ENCODE measurements at places on chromosomes 1 and 21.

DNA sequence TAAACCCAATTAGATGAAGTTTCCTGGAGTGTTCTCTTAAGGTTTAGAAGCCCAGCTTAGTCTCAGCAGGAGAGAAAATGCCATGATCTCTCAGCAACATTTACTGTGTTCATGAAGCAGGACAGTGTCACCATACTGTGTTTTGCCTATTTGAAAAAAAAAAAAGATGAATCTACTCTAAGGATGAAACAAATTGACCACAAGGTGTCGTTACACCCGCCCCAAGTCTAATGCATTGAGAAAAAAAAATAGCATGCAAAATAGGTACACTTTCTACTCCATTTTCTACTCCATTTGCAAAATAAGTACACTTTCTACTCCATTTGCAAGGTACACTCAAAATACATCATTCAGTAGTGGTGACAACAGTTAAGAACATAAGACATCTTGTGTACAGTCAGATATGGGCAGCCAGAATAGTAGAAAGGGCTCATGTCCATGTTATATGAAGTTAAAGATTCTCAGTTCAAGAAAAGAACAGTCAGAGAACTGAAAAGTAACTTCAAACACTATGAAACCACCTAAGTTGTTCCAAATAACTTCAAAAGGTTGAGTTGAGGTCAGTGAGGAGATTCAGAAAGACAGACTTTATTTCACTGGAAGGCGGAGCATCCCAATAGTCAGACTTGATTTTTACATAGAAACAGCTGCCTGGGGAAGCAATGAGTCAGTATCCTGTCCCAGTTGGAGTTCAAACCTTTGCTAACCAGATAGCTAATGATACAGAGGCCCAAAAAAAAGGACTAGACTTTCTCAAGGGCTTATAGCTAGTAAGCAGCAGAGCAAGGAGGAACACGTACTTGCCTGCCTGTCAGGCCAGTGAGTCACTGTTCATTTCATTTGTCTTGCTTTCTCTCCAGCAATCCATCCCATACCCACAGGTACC is 13.3 kb downstream of the PLPPR5 start:
- DNase-seq, result peak; percentile 94

DNA sequence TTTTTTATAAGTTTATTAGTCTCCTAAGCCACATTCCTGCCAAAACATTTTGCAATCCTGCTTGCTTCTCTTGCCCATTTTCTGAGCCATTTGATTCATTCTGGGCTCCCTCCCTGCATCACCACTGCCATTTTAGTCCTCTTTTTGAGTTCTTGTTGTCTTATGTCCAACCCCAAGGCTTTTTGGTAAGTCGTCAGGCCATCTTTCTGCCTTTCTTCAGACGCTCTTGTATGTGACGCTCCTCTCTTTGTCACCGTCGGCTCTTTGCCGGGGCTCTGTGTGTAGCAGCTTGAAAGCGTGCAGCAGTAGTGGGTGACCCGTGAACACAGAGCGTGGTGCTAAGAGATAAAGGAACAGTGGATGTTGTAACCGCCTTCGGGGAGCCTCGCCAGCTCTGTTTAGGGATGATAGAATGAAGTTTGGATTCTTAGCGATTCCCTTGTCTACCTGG is 14.6 kb downstream of the HUNK start:
- DNase-seq, result no peak

GRCh38 chr1:2004856-2005255 is 1.3 kb upstream of the CFAP74 start:
- no peak for DNase-seq

GRCh38 chr1:160156361-160156760 is 5.0 kb downstream of the ATP1A4 start:
- DNase-seq, result no peak

- DNase-seq, result no peak
These were observed 970 bp downstream of the TNFRSF1B start for GRCh38 chr1:12167493-12168429.

DNA sequence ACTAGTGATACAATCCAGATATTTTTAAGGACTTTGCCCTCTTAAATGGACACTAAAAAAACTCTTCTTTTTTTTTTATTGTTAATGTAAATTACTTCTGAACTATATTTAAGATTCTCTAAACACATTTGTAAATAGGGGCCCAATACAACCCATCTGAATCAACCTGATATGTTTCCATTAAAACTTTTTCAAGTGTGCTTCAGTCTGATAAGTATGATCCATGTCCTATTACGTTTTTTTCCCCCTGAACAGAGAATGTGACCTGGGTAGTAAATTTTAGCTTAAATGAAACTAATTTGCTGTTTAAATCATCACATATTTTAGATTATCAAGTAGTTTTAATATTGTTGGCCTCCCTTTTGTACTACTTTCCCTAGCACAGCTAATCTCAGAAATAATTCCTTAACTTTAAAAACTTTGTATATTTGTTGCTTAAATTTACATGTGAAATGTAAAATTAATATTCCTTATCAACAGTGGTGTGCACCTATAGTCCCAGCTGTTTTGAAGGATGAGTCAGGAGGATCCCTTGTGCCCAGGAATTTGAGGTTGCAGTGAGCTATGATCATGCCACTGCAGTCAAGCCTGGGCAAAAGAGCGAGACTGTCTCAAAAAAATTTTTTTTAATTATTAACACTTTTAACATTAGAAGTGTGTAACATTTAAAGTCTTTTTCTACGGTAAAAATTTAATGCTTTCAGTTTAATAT is 3.0 kb upstream of the PKN2 start:
- DNase-seq, result no peak

DNA sequence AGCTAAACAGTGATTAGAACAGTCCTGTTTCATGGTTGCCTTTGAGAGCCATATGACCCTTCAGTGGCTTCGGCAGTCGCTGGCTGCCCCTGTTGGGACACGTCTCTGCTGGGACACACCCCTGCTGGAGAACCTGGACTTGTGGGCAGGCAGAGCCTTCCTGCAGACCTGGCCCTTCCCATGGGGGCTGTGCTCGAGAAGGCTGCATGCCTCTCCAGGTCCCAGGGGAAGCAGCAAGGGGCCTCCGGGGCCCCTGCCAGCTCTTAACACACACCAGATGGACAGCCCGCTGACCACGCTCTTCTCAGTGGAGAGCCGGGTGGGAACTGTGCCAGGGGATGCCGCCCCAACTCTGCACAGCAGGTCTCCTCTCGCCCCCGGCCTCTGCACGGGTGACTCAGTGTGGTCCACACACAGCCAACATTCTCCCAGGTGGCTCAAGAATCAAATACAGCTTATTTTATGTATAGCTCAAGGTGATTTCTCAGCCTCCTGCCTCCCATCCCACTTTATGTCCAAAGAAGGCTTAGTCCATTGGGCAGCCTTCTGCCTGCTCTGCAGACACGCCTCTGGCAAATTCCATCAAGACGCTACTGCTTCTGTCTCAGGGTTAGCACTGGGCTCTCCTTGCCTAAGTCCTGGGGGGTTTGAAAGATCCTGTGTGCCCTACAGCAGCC is 450.8 kb downstream of the KIF26B start:
- no peak for DNase-seq

DNA sequence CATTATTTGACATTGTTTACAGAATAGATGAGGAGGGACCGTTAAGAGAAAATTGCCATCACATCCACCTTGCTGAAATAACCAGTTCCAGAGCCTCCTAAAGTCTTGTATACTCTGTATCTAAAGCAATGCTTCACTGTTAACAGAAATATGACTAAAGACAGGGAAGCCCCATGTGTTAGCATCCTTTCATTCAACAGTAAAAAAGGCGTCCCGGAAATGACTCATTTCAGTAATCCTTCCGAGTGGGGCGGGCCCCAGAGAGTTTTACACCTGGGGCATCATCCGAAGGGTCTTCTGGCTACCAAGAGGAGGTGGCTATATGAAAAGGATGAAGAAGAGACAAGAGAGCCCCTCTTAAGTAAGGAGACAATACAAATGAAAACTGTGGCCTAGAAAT is 227.2 kb downstream of the SLC45A1 start:
- DNase-seq, result no peak

GRCh38 chr1:168972887-168973286 is 133.6 kb upstream of the ATP1B1 start:
- no peak for DNase-seq

- no peak for DNase-seq
These were observed 42.4 kb downstream of the RNF2 start for GRCh38 chr1:185087746-185088145.

DNA sequence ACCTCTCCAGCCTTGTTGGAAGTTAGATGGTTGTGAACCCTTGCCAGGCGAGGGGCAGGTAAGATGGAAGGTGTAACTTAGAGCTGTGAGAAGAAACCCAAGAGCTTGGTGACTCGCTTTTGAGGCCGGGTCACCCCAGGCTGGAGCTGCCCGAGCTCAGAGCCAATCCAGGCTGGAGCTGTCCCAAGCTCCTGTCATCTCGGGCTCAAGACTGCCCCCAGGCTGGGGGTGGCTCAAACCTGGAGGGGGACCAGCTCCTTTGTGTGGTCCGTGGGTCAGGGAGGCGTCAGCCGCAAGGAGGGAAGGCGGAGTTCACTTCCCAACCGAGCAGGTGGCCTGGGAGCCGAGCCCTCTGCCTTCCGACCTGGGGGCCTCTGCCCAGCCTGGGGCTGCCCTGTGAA is 2.0 kb downstream of the HUNK start:
- no peak for DNase-seq

GRCh38 chr1:28392027-28392652 is 22.6 kb downstream of the PHACTR4 start:
- peak; percentile 61 for DNase-seq

DNA sequence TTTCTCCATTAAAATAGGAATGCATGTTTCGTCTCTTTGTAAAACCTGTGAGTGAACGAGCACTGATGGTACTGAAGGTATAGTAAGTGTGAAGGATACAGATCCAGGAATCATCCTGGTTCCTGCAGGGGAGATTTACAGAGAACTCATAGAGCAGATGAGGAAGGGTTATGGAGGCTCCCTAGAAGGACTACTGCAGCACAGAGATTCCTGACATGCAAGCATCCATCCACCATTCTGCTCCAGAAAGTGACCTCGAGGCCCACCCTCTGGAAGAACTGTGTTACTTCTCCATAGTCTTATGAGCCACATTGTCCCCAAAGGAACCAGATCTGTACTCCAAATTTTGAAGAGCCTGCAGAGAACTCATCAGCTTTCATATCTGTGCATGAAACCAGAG is 14.5 kb downstream of the MKNK1 start:
- DNase-seq, result no peak

GRCh38 chr1:92481971-92482664 is 4.6 kb downstream of the GFI1 start:
- DNase-seq, result no peak

- DNase-seq, result no peak
These were observed 1.4 kb downstream of the MMEL1 start for GRCh38 chr1:2631136-2632050.

DNA sequence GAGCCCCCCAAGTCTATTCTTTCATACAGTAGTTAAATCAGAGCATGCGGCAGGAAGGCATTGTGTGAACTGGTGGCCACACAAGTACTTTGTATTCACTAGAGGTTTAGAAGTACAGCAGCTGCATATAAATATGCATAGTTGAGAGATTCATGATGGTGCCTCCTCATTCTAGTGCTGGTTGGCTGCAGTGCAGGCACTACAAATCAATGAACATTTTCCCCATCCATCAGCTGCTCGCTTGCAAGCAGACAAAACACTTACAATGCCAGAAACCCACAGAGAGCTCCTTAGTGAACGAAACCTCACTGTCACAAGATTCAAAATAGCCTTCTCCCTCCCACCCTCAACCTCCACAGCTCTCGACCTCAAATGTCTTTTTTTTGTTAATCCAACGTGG is 726.2 kb downstream of the USP25 start:
- DNase-seq, result no peak

DNA sequence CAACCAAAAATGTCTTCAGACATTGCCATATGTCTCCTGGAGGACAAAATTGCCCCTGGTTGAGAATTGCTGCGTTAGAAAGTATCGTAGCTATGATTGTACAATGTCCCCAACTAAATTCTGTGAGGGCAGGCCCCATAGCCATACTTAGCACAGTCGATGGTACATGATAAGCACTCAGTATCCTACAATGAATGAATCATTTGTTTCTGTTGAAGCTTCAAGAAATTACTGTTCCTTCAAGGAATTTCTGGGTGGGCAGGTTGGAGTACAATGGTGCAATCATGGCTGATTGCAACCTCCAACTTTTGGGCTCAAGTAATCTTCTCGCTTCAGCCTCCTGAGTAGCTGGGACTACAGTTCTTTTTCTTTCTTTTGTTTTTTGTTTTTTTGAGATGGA is 4.7 kb downstream of the CAP1 start:
- no peak for DNase-seq

GRCh38 chr1:246582301-246583055 is 16.2 kb downstream of the CNST start:
- no peak for DNase-seq

DNA sequence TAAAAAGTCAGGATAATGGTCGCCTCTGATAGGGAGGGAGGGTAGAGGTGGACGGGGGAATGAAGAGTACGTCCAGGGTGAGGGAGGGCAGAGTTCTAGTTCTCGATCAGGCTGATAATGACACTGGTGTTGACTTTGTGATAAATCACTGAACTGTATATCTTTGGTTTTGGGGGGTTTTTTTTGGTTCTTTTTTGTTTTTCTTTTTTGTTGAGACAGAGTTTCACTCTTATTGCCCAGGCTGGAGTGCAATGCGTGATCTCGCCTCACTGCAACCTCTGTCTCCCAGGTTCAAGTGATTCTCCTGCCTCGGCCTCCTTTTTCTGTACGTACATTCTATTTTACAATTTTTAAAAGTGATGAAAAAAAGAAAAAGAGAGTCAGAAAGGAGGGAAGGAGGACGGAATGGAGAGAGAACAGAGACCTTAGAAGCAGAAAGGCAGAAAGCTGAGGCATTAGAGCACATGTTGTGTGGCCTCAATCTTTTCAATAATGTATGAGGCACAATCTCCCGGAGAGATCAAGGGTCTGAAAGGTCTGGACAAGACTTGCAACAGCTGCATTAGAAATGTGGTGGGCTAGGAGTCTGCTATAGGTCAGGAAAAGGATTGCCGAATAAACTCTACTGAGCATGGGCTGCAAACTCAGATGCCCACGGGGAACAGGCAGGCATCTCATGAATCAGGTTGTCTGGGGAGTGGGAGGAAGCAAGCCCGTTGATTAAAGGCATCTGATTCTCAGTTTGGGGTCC is 174.8 kb downstream of the TOMM20 start:
- no peak for DNase-seq

GRCh38 chr1:232923739-232924386 is 26.5 kb upstream of the NTPCR start:
- peak; percentile 83 for DNase-seq

GRCh38 chr1:182442333-182442732 is 7.6 kb upstream of the RGSL1 start:
- DNase-seq, result no peak
